ENCODE measurements at places on chromosomes 2 and 18. TPM values are rescaled to one million over a fixed set of nuclear protein-coding genes. Genes with fewer than 3 reads are reported as not detected.

- no peak for ATAC-seq
These were observed 130.2 kb downstream of the MTCL1 start for GRCh38 chr18:8835521-8835953.

DNA sequence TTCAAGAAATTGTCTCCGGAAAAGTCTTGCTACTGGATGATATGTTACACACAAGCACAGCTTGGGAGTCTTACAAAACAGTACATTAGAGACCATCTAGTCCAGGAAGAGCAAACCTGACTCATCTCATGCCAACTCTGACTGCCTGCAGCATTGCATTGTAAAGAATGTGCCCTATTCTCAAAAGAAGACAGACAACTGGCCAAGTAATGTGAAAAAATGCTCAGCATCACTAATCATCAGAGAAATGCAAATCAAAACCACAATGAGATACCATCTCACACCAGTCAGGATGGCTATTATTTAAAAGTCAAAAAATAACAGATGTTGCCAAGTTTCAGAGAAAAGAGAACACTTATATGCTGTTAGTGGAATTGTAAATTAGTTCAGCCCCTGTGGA is 42.7 kb upstream of the GORASP2 start:
- no peak for ATAC-seq

GRCh38 chr2:64134813-64135212 is 9.4 kb downstream of the PELI1 start:
- ATAC-seq = no peak

GRCh38 chr18:73235491-73235890 is 367.7 kb upstream of the NETO1 start:
- ATAC-seq = peak; percentile 29

DNA sequence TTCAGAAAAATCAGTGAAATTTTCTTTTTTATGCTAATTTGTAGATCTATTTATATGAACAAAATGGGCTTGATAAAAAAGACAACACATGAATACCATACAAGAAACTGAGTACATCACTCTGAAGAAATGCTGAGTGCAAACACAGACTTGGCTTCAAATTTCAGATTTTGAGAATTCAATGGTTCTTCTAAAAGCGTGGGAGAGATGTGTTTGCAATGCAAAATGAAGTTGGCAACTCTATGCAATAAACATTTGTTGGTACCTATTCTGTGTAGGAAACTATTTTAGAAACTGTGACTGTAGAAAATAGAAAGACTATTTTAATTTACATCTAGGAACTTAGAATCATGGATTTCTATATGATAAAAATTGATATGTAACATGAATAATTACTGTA is 1834.1 kb upstream of the CELF4 start:
- no peak for ATAC-seq

DNA sequence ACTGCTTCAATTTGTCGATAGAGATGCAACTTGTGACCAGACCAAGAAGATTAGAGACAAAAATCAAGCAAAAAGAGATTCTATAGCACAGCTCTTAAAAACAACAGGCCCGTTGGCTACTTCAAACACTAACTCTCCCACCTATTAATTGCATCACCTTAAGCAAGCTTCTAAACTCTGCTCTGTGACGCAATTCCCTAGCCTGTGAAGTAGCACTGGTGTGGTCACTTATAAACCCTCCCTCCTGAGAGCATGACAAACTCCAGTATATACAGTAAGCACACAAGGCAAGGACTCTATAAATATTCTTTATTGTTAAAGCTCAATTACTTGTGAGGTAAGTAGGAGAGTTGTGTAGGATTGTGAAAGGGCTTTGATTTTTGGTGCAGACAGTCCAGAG is 72.3 kb downstream of the CMPK2 start:
- ATAC-seq = peak; percentile 45

DNA sequence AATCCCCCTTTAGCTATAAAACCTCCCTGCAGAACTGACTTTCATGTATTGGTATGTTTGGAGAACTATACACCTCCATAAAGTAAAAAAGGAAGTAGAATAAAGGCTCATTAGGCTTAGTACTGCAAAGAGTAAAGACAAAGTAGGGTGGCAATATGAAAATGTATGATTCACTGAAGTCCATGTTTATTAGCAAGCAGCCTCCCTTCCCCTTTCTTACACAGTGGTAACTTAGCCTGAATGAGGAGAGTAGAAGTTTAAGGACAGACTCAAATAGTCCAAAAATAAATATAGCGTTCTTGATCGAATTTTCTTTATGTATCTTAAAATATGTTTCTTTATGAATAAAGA is 1.5 kb downstream of the ZNF804A start:
- ATAC-seq = no peak

DNA sequence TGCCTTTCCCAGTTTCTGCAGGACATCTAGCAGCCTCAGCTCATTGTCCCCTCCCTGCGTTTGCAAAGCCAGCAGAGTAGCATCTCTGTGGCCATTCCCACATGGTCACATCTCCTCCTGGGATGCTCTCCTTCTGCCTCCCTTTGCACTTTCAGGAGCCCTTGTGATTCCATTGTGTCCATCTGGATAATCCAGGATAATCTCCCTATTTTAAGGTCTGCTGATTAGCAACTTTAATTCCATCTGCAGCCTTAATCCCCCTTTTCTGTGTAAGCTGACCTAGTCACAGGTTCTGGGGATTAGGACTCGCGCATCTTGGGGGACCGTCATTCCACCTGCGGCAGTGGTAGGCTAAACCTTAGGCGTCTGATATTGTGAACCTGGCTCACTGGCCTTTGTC is 70.7 kb downstream of the NEDD4L start:
- no peak for ATAC-seq

- ATAC-seq = peak; percentile 43
These were observed 595 bp upstream of the HDHD2 start for GRCh38 chr18:47150824-47151366.

DNA sequence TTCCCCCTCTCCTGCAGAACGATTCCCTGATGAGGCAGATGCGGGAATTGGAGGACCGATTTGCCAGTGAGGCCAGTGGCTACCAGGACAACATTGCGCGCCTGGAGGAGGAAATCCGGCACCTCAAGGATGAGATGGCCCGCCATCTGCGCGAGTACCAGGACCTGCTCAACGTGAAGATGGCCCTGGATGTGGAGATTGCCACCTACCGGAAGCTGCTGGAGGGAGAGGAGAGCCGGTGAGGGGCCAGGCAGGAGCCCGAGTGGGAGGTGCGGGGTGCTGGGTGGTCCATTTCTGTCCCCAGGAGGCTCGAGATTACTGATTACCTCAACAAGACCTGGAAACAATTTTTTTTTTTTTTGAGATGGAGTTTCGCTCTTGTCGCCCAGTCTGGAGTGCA is 3.1 kb downstream of the DES start:
- ATAC-seq = no peak

DNA sequence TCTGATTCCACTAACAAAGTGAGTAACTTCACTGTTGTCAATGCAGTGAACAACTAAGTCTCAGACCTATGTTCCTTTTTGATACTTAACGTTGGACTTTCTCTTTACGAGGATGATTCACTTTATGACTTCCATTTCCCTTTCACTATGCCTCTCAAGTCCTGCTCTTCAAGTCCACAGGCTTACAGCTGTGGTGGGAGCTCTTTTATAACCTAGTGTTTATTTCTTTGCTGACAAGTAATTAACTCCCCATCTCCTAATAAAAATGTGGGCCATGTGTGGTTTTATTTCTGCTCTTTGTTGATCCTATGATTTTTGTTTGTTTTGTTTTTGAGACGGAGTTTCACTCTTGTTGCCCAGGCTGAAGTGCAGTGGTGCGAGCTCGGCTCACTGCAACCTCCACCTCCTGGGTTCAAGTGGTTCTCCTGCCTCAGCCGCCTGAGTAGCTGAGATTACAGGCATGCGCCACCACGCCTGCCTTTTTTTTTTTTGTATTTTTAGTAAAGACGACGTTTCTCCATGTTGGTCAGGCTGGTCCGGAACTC is 142.1 kb downstream of the USP34 start:
- ATAC-seq = no peak

DNA sequence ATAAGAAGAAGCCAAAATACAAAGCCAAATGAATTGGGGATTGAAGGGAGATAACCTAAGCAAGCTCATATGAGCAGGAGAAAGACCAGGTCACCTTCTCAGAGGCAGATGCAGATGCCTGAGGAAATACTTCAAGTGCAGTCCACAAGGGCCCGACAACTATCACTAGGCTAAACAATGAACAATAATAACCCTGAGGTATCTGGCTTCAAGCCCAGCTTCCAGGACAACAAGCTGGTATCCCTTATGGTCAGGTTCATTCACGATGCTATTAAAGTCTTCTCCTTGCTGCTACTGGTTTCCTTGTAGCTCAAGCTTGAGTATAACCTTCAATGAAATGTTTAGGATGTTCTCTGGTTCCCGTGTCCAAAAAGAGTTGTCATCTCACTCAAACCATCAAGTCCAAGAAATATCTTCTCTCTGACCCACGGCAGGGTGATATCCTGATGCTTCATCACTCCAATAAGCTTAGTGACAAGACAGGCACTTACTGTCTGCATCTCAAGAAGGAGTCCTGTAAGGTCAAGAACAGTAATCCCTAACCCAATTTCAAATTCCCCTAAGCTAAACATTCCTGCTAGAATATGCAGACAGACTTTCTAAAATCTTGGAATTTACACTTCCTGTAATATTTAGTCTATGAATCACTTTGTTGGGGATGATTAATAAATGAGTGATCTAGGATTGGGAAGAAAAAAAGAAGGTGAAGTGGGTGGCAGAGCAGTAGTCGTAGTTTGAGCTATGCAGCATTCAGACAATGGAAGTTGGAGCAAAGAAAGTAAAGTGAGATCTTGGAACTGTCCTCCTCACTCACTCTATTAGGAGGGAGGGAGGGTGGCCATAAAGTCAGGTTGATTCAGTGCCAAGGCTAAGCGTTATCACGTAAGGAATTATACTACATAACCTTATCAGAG is 33.1 kb downstream of the CHN1 start:
- ATAC-seq = no peak

GRCh38 chr2:43762286-43762685 is 11.6 kb upstream of the DYNC2LI1 start:
- no peak for ATAC-seq

DNA sequence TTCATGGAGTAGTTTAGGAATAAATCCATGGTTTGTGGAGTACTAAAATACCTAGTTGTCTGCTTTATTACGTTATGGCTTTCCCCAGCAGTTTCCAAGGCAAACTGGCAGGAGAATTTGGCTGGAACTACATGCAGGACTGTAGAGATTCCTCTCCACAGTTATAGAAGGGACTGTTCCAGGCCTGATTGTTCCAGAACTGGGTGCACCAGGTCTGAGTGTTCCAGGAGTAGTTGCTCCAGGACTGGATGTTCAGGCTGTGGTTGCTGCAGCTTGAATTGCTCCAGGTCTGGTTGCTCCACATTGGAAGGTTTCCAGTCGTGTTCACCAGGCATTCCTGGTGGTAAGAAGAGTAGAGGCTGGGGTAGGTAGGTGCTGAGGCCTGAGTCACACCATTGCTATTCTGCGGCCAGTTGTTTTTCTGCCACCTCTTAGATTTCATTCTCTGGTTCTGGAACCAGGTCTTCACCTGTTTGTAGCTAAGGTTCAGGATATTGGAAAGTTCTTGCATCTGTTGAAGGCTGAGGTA is 28.1 kb downstream of the SGPP2 start:
- no peak for ATAC-seq

DNA sequence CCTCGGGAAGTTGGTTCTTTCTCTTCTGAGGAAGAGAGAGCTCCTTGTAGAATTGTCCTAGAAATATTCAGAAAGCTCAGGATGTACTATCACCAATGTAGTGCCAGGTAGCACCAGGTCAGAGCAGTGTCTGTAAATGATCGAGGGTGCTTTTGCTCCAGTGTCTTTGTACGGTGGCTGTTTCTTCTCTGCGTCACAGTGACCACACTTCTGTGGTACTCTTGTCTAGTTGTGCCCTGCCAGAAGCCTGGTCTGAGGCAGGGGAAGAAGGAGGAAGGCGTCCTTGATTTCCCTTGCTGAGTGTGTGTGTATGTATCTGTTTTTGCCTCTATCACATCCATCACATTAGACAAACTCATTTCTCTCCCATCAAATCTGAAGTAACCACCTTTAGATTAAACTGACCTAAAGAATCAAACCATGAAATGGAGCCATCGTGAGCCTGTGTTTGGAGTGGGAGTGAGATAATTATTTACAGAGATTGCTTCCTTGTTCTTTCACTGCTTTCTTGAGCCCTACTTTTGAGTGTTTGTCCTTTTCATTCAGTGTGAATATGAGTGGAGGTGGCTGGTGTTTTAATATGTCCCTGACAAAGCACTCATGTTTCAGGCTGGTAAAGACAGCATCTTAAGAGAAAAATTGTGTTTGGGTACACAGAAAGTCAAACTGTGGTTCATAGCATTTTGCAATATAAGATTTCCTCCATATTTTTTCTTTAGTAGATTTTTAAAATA is 97.2 kb downstream of the ACOXL start:
- no peak for ATAC-seq

DNA sequence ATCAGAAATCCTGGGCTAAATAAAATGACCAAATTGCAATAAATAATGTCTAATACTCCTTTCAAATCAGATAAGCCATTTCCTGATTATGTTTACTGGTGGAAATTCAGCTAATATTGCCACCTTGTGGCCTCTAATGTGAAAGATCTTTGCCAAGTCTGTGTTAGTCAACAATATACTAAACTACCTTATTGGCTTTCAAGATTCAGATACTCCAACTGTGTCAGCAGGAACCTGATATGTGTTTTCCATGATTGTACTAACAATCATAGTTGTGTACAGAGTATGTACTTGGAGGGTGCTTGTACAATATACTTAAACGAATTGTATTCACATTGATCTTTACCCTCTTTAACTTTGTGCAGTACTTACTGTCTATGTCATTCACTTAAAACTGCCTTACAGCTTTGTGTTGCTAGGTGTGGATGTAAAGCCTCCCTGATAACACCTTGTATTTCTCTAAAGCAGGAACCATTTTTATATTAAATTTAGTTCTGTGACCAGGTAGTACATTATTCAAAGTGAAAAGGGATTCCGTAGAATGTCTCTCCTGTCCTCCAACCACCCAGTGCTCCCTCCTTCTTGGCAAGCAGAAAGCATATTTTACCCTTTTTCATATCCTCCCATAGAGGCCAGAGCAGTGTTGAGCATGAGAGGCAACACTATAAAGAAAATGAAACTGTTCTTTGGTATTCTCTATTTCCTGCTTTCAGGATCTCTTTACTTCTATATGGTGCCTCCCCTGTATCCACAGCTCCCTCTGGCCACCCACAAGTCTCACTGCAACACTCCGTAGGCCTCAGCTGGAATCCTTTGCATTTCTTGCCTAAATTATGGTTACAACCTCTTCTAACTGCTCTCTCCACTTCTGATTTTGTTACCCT is 75.2 kb upstream of the C2orf15 start:
- peak; percentile 86 for ATAC-seq

- no peak for ATAC-seq
These were observed 93.5 kb upstream of the MAPRE2 start for GRCh38 chr18:34947711-34948125.

GRCh38 chr2:152580714-152581113 is 136.5 kb downstream of the PRPF40A start:
- ATAC-seq = no peak

Gene ATIC
- total RNA-seq = 67.1 TPM

Gene ATP8B1
- 37.7 TPM for total RNA-seq

Gene CFAP221
- total RNA-seq = not detected

Gene UGT1A8
- 0.16 TPM for total RNA-seq

Gene PLCL1
- 0.20 TPM for total RNA-seq

Gene MOGAT1
- not detected for total RNA-seq

Measured in esophagus mucosa (tissue), 1 donor.